ENCODE measurements at places on chromosomes 13 and 19.

- no peak for DNase-seq
Observed at GRCh38 chr19:3931041-3931440, 1.8 kb upstream of the NMRK2 start.

DNA sequence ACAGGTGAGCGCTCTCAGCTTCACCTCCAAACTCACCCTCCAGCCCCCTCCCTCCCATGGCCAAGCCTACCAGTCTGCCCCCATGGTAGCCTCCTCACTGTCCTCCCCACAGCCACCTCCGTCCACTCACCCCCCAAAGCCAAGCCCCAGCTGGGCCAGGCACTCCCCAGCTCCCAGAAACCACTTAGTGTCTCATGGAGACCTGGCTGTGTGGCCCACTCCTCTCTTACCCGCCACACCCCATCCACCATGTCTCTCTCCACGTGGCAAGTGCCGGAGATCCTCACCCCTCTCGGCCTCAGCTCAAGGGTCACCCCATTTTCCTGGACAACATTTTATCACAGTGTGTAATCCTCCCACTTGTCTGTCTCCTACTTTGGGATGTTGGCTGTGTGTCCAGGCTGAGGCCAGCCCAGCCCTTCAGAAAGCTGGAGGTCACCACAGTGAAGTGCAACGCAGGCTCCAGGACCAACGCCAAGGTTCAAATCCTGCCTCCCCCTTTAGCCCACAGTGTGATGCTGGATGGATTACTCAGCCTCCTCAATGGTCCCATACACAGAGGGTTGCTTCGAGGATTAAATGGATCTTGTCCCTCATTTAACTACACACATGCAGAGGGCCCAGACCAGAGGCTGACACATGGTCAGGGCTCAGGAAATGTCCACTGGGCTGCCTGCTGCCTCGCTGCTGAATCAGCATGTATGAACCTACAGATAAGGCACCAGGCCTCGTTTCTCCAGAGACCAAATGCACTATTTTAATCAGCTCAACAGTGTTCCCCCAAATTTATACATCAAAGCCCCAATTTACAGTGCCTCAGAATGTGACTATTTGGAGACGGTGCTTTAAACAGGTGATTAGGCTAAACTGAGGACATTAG, 71.3 kb downstream of the CEBPG start:
- no peak for DNase-seq

DNA sequence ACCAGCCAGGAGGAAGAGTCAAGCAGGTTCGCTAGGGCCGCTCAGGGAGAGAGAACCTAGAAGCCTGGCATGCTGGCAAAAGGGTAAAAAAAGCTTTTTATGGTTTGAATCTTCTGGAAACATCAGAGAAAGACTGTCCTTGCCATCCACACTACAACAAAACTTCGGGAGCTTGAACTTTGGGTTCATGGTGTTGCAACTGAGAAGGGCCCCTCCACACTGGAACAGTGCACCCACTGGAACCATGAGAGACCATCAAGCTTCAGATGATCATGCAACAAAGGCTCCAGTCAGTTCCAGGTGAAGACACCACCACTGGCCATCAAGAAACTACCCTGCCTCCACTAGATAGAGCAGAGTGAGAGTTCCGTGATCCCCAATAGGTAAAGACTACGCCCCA, 170.1 kb downstream of the RGCC start:
- DNase-seq, result no peak

DNA sequence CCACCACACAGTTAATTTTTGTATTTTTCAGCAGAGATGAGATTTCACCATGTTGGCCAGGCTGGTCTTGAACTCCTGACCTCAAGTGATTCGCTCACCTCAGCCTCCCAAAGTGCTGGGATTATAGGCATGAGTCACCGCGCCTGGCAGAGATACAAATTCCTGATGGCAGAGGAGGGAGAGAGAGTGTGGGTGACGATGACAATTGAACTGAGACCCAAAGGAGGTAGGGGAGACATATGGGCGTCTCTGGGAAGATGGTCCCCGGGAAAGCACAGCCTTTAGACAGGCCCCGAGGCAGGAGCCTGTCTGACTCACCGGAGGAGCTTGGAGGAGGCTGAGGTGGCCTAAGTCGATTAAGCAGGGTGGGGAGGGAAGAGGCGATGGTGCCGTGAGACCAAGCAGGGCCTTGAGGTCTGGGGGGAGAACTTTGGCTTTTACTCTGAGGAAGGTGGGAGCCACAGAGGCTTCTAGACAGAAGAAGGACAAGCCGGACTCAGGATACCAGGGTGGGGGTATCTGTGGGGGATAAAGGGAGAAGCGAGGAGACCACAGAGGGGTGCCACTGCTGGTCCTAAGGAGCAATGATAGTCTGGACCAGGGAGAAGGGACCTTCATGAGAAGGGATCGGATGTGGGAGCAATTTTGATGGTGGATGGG, 38.2 kb downstream of the ARRDC2 start:
- no peak for DNase-seq

DNA sequence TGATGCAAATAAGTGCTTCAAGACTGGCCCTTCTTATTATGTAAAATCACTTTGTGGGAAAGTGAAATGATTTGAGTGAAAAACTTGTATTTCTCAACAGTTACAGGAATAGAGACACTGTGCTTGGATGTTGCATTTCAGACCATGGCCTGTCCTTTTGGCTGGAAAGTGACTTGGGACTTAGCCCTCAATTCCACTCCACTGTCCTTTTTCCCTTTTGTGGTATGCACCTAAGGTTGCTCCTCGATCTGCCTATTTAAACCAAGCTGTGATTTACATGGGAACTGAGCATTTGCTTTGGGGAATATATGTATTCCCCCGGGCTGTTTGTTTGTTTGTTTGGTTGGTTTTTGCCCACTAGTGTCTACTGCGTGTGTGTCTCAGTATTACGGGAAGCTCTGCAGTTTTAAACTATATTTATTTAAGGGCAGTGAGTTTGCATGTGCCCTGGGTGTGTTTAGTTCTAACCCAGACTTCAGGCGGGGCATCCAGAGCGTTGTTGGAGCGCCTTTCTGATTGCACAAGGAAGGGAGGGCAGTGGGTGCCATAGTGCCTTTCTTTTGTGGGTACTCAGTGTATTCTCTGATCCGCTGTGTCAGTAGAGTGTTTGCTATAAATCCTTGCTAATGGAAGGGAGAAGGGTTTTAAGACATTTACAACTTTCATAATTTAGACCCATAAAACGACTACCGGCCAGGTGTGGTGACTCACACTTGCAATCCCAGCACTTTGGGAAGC, 18.2 kb upstream of the RNF113B start:
- DNase-seq, result no peak

DNA sequence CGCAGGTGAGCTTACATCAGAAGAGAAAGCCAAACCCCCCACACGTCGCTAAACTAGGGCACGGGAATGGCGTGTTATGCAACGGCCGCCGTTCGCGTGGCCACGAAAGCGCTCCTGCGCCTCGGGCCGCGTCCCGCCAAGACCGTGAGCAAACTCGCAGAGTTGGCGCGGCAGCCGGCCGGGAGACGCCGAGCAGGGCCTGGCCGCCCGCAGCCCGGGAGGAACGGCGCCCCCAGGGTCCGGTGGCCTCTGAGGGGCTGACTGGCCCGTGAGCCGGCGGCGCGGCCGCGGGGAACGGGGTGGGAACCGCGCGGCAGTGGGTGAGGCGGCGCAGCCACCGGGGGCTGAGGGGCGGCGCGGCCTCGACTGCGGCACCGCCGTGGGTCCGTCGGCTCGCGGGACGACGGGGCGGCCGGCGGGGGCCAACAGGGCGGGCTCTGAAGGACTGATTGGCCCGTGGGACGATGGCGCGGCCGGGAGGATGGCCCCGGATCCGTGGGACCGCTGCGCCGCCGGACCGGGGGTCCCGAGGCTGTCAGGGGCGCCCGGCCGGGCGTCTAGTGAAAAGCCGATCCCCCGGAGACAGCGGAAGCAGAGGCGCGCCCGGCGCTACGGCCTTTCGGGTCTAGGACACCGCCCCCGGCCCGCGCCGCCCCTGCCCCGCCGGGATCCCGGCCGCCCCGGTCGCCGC, 903 bp downstream of the LATS2 start:
- no peak for DNase-seq

DNA sequence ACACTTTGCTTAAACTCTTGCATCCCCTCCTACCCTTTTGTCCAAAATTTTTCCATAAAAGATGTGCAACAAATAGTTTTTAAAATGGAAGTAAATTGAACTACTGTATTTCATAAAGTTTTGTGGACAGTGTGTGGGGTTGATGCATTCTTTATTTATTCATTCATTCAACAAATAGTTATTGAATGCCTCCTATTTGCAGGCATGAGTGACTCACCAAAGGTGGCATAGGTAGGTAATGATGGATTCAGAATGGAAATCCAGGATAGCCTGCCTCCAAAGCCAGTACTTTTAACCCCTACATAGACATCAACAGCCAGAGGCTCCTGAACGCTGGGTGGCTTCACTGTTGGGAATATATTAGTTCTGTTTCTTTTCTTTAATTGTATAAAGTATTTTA, 2.4 kb upstream of the CSNK1A1L start:
- no peak for DNase-seq

GRCh38 chr19:7658219-7658686, 10.6 kb upstream of the RETN start:
- peak; percentile 78 for DNase-seq

DNA sequence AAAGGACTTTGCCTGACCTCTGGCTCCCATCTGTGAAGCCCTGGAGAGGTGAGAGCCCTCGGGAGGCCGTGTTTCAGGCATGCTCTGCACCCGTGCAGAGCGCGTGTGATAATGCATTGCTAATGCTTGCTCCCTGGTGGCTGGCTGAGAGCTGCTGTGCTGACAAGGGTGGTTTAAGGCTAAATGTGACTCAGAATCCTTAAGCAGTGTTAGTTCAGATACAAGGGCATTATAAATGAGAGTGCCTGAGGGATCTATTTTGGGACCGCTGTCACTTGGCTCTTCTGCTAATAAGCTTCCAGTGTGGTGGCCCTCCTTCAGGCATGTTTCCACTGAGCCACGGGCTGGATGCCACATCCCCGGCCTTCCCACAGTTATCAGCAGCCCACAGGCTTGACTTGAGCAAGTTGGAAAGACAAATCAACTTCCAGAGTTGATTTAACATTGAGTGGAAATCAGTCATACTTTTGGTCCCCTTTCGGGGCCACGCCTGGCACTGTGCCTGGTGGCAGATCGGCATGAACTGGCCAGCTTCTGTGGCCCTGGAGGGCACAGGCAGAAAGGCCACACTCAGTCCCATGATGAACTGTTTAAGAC, 17.0 kb downstream of the ALOX5AP start:
- DNase-seq, result no peak

DNA sequence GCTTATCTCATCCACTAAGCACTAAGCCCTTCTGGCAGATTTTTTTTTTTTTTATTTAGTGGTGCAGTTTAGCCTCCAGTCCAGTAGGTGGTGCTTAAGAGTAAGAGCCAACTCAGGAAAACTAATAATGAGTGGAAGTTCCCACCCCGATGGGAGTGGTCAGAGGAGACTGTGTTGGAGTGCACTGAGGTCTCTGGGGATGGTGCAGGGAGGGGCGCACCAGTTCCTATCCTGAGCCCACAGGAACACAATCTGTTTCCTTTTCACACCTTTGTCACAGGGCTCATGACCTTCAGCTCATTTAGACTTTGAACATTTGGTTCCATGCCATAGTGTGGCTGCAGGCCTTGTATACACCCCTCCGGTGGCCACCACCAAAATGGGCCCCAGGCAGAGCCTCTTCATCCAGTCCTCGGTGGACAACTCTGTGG, 367.4 kb downstream of the SPRY2 start:
- DNase-seq, result no peak

GRCh38 chr13:94546061-94546839, 49.7 kb downstream of the TGDS start:
- no peak for DNase-seq

GRCh38 chr19:39826311-39826945, 7.5 kb downstream of the DYRK1B start:
- DNase-seq, result no peak

All from CD4-positive, alpha-beta T cell treated with Interferon alpha-2 for 1 hour (primary cell).